ENCODE measurements at places on chromosomes 2 and 18.

GRCh38 chr2:53422979-53423378 is 344.6 kb upstream of the CHAC2 start:
- DNase-seq, result no peak

DNA sequence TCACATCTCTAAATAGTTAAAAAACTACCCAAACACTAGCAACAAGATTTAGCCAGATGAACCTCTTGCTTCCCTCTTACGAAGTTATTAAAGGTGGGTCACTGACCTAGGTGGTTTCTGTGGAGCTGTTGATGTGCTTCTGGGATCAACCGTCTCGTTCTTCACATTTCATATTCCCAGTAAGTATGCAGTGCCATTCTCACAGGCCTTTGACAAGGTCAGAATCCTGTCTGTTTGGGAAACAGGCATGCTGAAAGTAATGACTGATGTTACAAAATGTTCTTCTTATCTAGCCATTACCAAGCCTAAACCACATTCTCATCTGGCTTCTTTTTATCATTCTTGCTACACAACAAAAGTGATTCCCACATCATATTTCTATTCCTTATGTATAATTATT is 70.3 kb downstream of the WDR7 start:
- no peak for DNase-seq

- DNase-seq, result no peak
Observed at GRCh38 chr2:223147431-223147830, 95.4 kb downstream of the KCNE4 start.

- no peak for DNase-seq
Observed at GRCh38 chr2:102025016-102025501, 33.3 kb downstream of the IL1R2 start.

GRCh38 chr2:3209258-3209657 is 168.4 kb downstream of the EIPR1 start:
- DNase-seq, result no peak

DNA sequence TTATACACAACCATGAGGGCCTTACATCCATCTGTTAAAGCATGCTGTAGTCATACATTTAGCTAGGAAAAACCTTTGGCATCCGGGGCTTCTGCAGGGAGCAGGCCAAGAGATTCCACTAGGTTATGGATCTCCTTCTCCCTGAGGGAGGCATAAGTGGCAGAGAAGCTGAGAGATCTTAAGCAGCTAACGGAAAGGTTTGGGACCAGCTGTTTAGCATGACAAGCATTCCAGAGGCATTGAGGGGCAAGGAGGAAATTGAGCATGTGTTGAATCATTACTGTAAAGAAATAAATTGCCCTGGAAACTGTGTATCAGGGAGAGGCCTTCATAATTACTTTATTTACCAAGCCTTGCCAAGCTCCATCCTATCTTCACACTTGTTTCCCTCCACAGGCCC is 643.1 kb downstream of the CNTNAP5 start:
- no peak for DNase-seq

- DNase-seq, result no peak
Observed at GRCh38 chr2:23745068-23745725, 181.7 kb downstream of the ATAD2B start.

- DNase-seq, result no peak
Observed at GRCh38 chr18:58097907-58098166, 53.8 kb downstream of the NEDD4L start.

- DNase-seq, result no peak
Observed at GRCh38 chr18:34901299-34901698, 139.9 kb upstream of the MAPRE2 start.
